ENCODE measurements at places on chromosomes 3 and 15.

GRCh38 chr15:34248190-34248589 is 23.4 kb downstream of the EMC4 start:
- no peak for DNase-seq
- no peaks in the 10 kb centered on the region for H3K4me1 ChIP-seq
- no peaks in the 10 kb centered on the region for H3K27me3 ChIP-seq
- H3K27ac ChIP-seq, result no peak overlapping the region

DNA sequence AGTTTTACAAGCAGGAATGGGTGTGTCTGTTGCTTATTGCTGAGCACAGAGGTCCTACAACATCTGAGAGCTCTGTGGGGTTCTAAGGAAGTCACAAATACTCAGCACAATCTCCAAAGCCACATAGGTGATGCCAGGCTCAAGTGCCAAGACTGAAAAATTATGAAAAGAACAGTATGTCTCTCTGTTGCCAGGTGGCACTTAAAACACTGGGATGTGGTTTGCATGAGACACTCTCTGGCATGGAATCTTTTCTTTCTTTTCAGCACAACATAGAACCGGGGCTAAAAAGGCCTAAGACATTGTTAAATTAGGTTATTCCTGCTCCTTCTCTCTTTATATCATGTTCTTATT is 127.3 kb upstream of the PRICKLE2 start:
- H3K4me1 ChIP-seq, result peaks cover 47% of the 10 kb centered on the region
- H3K27ac ChIP-seq, result peak overlapping the region; percentile 79
- H3K36me3 ChIP-seq, result no peaks in the 10 kb centered on the region
- no peak for DNase-seq
- no peaks in the 10 kb centered on the region for H3K27me3 ChIP-seq

- no peaks in the 10 kb centered on the region for H3K27me3 ChIP-seq
- H3K4me1 ChIP-seq, result no peaks in the 10 kb centered on the region
- H3K27ac ChIP-seq, result no peak overlapping the region
- no peaks in the 10 kb centered on the region for H3K36me3 ChIP-seq
These were observed 40.5 kb downstream of the BCHE start for GRCh38 chr3:165796701-165797100.

GRCh38 chr3:40780925-40781406 is 256.2 kb downstream of the ZNF621 start:
- peak; percentile 15 for DNase-seq
- no peak overlapping the region for H3K27ac ChIP-seq
- H3K4me1 ChIP-seq, result peaks cover 10% of the 10 kb centered on the region

- DNase-seq, result no peak
- no peaks in the 10 kb centered on the region for H3K36me3 ChIP-seq
- H3K4me3 ChIP-seq, result no peak overlapping the region
- no peaks in the 10 kb centered on the region for H3K27me3 ChIP-seq
- H3K4me1 ChIP-seq, result no peaks in the 10 kb centered on the region
- no peak overlapping the region for H3K27ac ChIP-seq
These were observed 480.5 kb upstream of the ARRDC4 start for GRCh38 chr15:97479957-97480356.

Measured in astrocyte (in vitro differentiated cells and primary cell).